NCI-H1092 (cell line): ENCODE measurements at places on chromosomes 3 and 15.

GRCh38 chr15:95610945-95611344 is 719.6 kb upstream of the NR2F2 start:
- no peak for DNase-seq

DNA sequence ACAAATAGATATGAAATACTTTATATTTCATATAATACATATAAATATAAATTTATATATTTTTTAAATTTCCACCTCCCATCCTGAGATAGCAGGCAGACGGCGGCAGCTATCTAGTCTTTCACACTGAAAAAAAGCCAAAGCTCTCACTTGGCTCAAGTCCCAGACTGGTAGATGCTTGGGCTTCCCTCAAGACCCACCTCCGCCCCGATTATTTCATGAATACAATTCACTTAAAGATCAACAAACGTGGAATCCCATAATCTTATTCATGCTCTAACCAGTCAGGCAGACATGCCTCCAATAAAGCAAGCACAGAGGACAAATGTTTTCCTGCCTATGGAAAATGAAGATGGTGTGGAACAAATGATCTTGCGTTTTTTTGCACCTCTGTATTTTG is 275.9 kb upstream of the NR2F2 start:
- DNase-seq: no peak

- no peak for DNase-seq
These were observed 3.6 kb upstream of the TMPRSS7 start for GRCh38 chr3:112030901-112031300.

GRCh38 chr3:123339302-123339701 is 109.6 kb downstream of the ADCY5 start:
- no peak for DNase-seq

DNA sequence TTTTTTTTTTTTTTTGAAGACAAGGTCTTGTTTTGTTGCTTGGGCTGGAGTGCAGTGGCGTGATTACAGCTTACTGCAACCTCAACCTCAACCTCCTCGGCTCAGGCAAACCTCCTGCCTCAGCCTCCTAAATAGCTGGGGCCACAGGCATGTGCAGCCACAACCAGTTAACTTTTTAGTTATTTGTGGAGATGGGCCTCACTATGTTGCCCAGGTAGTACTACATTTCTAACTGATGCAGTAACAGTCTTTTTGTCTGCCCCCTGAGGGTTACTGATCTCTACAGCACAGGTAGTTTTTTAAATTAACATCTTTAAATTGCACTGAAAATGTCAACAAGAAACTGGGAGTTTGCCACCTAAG is 3.4 kb upstream of the LMLN start:
- DNase-seq: no peak

- no peak for DNase-seq
These were observed 10.9 kb upstream of the IDH2 start for GRCh38 chr15:90113166-90113565.

DNA sequence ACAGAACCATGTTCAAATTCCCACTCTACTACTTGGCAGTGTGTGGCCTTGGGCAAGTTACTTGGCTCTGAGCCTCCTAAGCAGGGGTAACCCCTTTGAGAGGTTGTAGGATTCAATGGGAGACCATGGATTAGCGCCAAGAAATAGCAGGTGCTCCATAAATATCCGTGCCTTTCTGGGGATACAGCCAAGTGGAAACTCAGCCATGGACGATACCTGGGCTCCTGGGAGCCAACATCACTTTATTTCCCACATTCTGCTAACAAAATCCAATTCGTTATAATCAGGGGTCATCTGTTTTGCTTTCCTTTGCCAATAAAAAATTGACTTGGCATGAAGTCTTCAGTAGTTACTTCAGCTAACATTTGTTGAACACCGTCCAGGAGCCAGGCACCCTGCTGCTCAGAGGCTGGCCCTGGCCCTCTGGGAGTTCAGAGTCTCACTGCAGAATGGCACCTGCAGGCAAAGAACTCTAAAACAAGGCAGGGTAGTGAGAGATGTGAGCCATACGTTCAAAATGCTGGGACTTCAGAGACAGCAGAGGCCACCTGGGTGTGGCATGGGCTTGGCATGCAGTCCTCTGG is 42.3 kb downstream of the ZDHHC19 start:
- peak; percentile 99 for DNase-seq

DNA sequence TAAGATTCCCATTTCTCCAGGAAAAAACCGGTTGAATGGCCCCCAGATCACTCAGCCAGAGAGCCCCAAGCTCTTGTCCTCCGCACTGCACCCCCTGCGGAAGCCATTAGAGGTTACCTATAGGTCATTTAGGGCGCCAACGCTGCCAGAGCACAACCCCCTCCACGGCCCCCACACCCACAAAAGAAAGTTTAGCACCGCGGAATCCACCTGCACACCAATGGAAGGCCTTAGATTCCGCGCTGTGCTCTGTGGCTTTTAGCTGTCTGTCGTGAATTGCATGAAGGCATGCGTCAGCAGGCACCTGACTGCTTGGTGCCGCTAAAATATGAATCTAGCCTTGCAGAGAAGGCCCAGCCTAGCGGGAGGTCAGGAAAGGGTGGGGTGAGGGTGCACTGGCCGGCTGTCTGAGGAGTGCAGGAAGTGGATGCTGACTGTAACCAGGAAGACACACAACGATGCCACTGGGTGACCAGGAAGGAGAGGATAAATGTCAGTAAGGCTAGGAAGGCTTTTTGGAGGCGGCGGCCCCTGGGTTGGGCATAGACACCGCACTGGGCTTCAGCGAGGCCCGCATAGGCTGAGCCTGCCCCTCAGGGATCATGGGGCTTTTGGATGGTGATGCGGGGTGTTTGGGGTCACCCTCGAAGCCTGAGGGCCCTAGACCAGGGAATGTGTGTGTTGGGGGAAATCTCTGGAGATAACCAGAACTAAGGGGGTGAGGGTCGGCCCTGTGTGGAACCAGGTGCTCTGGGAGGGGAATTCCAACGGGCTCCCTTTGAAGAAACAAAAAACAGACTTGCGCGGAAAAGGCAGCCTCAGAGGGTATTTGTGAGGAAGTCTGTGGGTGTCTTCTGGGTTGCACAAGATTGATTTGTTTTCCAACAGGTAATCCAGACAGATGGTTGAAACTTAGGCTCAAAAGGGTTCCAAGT is 976 bp upstream of the NUP210 start:
- no peak for DNase-seq

DNA sequence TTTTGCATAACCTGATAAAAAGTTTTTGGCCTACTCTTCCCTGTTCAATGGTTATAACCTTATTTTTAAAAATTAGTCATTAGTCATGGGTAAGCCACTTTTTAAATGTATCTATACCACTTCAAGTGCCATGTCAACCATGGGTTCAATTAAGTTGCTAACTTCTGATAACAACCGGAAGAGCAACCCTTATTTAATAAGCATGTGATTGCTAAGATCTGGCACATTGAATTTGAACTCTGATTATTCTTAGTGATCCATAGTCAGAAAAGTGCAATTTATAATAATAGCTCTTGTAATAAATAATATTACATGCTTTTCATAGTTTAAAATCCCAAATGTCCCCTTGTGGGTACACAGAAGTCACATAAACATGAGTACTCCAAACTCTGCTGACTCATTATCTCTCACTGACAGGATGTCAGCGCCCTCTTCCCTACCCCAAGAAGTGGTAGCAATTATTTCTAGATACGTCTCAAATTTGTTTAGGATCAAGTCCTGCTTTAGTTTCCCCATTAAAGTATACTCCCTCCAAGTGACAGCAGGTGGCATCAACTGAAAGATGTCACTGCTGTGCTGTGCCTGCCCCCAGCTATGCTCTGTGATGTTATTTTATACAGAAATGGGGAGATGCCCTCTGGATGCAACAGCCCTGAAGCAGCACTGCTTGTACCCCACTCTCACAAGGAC is 18.6 kb downstream of the SAMD7 start:
- no peak for DNase-seq

- no peak for DNase-seq
These were observed 9.5 kb downstream of the CA12 start for GRCh38 chr15:63372018-63372705.

DNA sequence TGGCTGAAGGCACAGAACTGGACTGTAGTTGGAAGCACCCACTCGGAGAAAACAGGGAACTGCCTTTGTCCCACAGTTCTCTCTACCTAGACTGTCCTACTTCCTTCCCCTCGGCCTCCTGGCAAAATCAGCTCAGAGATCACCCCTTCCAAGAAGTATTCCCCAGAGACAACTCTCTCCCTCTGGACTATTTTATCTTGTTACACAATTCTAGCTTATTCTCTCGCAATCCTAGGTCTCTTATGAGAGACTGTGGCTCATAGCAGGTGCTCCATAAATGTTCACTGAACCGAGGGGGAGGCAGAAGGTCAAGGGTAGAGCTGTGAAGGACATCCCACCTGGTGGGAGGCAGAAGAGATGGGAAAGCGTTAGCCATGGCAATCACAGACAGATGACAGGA is 10.6 kb downstream of the HEG1 start:
- DNase-seq: no peak

- DNase-seq: no peak
These were observed 34.3 kb downstream of the USP8 start for GRCh38 chr15:50458348-50459112.

DNA sequence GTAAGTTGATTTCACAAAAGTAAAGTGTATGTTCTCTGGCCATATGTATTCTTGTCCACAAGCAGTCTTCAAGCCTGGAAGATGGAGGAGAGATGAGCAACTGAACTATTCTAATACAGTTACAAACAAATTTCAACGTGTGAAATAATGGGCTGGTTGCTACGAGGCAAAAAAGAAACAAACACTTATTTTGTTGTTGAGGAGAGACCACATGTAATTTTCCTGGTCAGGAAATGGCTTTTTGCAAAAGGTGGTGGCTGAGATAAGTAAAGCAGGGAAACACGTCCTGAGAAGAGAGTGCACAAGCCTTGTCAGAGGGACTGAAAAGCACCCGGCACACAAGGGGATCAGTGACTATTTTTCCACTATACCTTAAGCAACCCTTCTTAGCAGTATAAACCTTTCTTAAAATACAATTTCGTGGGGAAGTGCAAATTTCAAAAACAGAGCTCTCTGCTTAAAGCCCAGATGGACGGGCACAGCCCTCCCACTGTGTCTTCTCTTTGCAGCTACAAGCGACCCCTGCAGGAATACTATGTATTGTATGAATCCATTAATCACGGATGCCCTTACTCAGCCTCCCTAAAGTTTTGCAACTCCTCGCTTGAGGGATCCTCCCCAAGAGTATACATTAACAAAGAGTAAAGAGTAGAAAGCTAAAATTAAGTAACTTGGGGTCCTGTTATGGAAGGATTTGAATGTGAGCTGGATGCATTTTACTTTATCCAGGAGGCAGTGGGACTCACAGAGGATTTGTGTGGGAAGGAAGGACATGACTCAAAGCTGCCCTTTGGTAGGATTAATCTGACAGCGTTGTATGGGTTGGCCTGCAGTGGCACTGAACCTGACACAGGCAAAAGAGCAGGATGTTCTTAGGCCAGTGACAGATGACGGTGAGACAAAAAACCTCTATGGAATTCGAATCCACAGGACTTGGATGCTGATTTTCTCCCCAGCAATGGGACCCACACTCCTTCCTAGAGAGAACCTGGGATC is 253.7 kb downstream of the IL5RA start:
- DNase-seq: no peak

DNA sequence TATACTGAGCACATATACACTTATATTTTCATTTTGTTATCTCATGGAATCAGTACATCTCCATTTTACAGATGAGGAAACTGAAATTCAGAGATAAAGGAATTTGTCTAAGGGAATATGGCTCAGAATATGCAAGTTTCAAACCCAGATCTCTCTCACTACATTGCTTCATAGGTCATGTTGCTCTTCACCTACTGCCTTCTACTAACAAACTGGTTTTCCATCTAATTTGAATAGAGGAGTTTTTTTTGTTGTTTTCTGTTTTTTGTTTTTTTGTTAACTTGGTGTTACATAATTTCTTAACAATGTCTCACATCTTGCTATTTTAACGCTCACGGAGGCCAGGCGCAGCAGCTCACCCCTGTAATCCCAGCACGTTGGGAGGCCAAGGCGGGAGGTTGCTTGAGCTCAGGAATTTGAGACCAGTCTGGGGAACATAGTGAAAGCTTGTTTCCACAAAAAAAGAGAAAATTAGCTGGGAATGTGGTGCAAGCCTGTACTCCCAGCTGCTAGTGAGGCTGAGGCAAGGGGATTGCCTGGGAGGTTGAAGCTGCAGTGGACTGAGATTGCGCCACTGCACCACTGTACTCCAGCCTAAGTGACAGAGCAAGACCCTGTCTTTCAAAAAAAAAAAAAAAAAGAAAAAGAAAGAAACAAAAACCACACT is 37.0 kb downstream of the FMN1 start:
- DNase-seq: no peak
